SHP77 (cell line): ENCODE measurements at places on chromosomes 2 and 18.
A peak's percentile ranks its signal among the peaks of the same experiment; 100 is the strongest.

- DNase-seq = no peak
Measured at GRCh38 chr2:225070811-225071210, 28.5 kb upstream of the DOCK10 start.

DNA sequence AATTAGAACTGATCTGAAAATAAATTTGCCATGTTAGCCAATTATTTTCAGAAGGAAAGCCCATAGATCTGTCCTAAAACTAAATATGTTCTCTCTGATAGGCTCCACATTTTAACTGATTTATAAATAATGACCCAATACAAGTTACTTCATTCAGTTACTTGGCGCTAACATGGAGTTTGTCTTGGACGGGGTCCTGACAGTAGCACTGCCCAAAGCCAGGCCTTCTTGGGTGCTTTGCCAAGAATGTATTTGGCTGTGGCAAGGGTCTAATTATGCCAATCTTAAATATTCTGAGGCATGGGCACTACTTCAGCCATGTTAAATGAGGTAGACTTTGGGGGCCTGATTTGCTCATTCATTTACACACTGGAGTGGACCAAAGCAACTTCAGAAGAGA, 135.0 kb upstream of the PKDCC start:
- no peak for DNase-seq

- DNase-seq = peak; percentile 19
Measured at GRCh38 chr2:120660771-120661459, 74.8 kb upstream of the GLI2 start.

DNA sequence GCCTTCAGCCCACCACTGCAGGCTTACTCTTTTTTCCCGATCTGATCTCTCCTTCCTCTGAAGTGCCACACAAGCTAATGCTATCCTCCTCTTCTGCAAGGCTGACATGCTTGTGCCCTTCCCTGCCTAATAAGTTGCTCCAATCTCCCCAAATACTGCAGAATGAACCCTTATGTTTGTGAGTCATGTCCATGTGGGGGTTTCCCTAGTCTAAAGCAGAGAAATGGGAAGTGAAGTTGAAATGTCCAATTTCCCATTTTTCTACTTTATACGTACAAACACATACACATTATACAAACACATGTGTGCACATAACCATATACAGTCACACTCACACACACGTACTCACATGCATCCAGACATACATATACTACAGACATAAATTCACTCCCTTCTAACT, 288.1 kb upstream of the CELF4 start:
- no peak for DNase-seq

DNA sequence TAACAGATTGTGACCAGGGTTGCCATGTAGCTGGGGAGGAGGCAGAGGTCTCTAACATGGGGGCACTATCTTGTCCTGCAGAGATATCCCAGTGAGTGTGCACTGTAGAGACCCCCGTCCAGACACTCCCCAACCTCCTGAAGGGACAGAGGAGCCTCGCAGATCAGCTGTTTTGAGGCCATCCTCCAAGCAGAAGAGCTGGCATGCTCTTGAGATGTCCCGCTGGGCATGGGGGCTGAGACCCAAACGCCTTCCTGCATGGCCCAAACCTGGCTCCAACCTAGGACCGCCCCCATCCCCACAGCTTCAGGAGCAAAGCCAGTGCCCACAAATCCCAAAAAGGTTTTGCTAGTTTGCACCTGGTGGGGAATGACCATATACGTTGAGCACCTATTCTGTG, 2.7 kb upstream of the SLC66A3 start:
- no peak for DNase-seq

- DNase-seq = no peak
Measured at GRCh38 chr2:209499069-209499468, 75.2 kb downstream of the MAP2 start.

- DNase-seq = no peak
Measured at GRCh38 chr2:102185347-102185746, 1.5 kb upstream of the IL1RL2 start.

DNA sequence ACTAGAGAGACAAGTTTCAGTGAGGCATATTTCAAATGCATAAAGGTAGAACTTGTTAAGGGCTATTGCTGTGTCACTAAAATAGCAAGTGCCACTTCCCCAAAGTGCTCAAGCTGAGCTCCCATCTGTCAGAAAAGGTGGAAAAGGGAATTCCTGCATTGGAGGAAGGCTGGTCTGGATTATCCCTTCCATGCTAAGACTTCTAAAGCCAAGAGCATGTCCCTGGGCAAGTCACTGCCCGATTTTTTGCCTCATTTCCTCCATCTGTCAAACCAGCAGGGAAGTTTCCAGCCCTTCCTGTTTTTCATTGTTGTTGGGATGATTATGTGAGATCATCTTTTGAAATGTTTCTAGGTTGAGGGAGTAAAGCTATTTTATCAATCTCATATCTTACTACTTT, 175.5 kb downstream of the SETBP1 start:
- no peak for DNase-seq

DNA sequence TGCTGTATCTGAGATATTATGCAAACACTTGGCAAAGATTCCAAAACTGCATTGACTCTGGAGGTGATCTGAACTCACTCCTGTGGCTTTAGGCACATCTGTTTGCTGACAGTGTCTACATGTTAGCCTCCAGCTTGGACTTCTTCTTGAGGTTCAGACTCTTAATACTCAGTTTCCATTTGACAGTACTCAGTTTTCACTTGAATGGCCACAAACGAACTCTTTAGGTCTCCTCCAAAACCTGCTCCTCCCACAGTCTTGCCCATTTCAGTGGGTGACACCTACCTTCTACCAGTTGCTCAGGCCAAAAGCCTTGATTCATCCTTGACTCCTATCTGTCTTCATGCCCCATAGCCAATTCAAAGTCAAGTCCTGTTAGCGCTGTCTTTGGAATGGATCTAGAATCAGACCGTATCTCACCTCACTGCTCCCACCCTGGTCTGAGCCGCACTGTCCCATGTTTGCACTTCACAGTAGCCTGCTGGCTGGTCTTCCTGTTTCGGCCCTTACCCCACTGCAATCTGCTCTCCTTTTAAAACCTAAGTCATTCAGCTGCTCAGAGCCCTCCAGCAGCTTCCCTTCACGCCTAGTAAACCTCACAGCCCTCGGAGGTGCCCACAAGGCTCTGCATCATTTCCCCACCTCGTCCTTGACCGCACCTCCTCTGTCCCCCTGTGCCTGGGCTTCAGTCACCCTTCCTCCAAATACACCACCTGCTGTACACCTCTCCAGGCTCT, 10.5 kb downstream of the ATG16L1 start:
- DNase-seq = no peak

DNA sequence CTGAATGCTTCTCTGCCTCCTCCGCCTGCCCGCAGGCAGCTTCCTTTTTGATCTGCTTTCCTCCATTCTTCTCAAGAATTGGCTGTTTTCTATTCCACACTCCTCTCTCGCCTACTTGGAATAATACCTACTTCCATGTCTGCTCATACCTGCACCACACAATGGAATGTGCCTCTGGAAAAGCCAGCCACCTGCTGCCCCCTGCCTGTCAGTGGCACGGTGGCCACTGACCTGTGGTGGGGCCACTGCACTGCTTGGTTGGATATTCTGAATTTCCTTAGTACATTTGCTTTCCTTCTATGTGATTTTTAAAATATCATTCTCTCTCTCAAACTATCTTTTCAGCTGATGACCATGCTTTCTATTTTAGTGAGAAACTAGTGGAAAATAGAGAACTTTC, 406.9 kb downstream of the DCDC2C start:
- no peak for DNase-seq

DNA sequence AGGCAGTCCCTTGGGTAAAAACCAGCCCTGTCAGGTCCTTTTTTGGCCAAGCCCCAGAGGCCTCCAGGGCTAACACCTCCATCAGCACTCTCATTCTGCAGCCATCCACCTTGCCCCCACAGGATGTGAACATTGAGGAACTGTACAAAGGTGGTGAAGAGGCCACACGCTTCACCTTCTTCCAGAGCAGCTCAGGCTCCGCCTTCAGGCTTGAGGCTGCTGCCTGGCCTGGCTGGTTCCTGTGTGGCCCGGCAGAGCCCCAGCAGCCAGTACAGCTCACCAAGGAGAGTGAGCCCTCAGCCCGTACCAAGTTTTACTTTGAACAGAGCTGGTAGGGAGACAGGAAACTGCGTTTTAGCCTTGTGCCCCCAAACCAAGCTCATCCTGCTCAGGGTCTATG, 7.3 kb downstream of the IL1F10 start:
- no peak for DNase-seq

- no peak for DNase-seq
Measured at GRCh38 chr2:241841181-241842066, 17.3 kb downstream of the PDCD1 start.

DNA sequence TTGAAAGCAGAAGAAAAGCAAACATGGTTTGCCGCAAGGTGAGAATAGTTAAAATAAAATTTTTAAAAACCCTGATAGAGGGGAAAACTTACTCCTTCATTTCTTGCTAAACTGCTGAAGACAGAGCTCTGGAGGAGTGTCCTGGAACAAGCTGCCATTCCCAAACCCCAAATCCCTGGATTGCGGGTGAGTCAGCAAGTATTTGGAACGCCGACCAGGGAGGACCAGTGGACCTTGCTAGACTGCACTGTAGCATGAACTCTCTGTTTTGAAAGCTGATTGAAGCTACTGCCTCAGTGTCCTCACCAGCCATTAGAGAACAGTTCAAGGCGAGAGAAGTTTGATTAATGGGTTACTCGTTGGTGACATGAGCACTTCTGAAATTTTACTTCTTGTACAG, 99.4 kb upstream of the RASGRP3 start:
- DNase-seq = no peak

- DNase-seq = no peak
Measured at GRCh38 chr2:193539188-193539587, 1344.5 kb upstream of the TMEFF2 start.
